ENCODE measurements at places on chromosomes 12 and 14.
A peak's percentile ranks its signal among the peaks of the same experiment; 100 is the strongest.

DNA sequence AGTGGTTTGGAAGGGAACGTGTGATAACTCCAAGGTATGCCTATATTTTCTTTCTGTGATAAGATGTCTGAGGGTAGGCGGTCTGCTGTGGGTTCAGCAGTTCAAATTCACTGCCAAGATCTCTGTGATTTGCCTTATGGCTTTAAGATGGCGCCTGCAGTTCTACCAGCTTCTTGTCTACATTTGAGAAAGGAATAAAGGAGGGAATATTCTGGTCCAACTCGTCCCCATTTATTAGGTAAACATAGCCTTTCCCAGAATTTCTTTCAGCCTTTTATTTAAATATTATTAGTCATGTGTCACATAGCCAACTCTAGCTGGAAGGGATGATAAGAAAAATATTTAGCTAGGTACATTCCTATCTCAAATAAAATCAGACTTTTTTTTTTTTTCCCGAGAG lies 48.8 kb downstream of the KCNJ8 start:
- no peak for DNase-seq

- no peak for DNase-seq
These were observed 106.5 kb downstream of the ADCK1 start for GRCh38 chr14:77906446-77906845.

- DNase-seq, result no peak
These were observed 632.8 kb downstream of the DIO2 start for GRCh38 chr14:79578470-79578869.

DNA sequence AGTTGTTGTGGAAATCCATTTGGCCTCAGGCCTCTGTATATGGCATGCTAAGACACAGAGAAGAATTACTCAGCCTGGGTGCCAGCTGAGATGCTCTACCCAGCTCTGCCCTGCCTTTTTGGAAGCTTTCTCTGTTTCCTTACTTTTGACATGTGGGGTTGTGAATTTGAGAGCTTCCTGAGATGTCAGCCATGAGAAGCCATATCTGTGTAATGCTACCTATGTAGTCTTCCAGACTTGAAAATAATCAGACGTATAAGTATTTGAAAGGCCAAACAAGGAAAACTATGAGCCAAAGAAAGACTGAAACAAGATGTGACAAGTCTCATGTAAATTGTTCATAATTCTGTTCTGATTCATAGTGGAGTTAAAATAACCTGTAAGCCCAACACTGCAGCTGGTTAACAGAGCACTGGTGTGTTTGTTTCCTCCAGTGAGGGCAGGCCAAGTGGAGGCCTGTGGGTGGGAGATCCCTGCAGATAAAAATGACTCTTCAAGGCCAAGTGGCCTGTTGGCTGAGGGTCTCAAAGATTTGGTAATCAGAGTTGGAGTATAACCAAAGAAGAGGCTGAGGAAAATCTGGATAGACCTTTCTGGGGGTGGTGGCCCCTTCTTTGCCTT lies 94.0 kb downstream of the TMX1 start:
- DNase-seq, result no peak

- DNase-seq, result no peak
These were observed 1109.2 kb downstream of the TMEM121 start for GRCh38 chr14:106635569-106635968.

- DNase-seq, result peak; percentile 89
These were observed 50.0 kb downstream of the KDM2B start for GRCh38 chr12:121530600-121531355.

DNA sequence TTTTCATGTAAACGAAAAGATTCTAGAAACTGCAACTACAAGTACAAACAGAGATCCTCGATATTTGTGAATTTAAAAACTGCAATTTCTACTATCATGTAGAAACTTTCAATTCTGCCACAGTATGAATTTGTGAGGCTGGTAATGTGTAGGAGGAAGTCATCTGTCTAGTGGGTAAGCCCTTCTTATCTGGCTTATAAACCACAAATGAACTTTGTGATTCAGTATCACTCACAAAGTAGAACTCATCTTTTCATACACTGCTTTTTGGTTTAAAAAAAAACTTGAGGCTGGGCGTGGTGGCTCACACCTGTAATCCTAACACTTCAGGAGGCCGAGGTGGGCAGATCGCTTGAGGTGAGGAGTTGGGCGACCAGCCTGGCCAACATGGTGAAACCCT lies 20.7 kb downstream of the GTF2A1 start:
- peak; percentile 74 for DNase-seq

- peak; percentile 89 for DNase-seq
These were observed 25.3 kb downstream of the DRAM1 start for GRCh38 chr12:101902641-101903040.

DNA sequence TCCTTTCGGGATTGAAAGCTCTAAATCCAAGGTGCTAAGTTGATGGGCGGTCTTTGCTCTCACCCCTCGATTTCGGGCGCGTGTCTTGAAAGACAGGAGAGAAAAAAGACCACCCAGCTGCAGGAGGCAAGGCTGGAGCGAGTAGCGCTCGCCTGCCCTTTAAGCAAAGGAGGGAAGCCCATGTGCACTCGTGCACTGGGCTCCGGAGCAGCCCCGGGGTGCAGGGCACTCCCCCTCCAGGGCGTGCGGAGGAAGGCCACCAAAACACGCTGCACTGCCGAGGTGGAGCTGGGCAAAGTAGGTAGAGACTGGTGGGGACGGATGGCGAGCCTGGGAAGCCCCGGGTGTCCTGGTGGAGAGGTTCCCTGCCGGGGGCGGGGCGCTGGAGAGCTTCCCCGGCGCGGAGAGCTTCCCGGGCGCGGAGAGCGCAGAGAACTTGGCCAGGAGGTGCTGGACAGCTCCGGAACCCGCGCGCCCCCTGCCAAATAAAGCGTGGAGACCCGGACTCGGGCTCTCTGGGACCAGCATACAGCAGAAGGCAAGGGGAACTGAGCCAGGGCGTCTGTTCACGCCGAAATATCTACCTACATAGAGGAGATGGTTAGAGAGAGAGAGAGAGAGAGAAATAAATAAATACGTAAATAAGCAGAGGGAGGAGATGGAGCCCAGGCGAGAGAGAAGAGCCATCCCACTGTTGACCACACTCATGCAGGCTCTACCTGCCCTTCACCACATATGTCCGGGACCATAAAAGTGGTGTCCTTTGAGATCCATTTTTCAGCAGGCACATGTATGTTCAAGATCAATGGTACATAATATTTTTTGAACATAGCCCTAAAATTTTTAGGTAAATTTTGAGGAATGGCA lies 662 bp upstream of the NELL2 start:
- DNase-seq, result peak; percentile 23

GRCh38 chr12:49978125-49978524 lies 5.4 kb downstream of the AQP6 start:
- no peak for DNase-seq

GRCh38 chr12:44697511-44697910 lies 178.6 kb downstream of the NELL2 start:
- no peak for DNase-seq

DNA sequence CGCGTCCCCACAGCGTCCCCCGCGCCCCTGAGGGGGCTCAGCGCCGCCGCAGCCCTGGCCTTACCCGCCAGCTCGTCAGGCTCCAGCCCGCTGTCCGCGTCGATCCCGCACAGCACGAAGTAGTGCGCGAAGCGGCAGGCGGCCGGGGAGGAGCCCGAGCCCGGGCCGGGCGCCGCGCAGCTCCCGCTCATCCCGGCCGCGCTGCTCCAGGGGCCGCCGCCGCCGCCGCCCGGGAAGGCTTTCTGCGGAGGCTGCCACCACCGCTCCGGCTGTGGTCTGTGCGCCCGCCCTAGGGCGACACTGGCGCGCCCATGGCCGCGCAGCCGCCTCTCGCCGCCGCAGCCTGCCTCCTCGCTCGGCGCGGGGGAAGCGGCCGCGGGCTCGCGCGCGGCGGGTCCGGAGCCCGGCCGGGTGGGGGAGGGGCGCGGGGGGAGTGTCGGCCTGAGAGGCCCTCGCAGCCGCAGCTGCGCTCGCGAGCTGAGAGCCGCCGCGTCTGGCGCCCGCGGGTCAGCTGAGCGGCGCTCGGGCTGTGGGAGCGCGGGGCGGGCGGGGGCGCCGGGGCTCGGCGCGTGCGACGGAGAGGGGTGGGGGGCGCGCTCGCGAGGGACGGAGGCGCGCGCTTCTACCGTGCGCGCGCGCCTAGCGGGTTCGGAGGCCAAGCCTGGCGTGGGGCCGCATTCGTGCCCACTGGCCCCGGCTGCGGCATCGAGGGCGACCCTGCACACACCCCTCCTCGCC lies at the start of gene DENND5B:
TSS of gene DENND5B (minus strand) at position 495 of the 738 bp plus-strand sequence. CDS start at position 191, 304 bp downstream.
- peak; percentile 81 for DNase-seq

Data from hematopoietic multipotent progenitor cell treated with erythropoietin and hydrocortisone succinate and interleukin-3 and kit ligand, for 4 days (in vitro differentiated cells).